Panc1 (cell line): ENCODE measurements at places on chromosomes 6 and 20. TPM values are rescaled to one million over a fixed set of nuclear protein-coding genes. Genes with fewer than 3 reads are reported as not detected.

DNA sequence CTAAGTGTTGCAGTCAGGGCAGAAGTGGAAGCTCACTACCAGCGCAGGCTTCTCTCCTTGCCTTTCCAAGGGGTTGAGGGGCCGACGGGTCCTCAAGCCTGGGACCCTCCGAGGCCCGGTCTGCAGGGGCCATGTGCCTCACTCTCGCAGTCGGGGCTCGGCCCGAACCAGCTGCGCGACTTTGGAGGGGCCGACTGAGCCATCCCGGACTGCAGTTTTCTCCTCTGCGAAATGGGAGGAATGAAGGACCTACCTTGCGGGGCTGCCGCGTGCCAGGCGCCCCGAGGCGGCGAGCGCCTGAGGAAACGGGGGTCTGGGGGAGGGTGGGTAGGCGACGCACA is 5.6 kb downstream of the LZTS3 start:
- DNase-seq, result no peak
- no peak overlapping the region for H3K27ac ChIP-seq
- no peaks in the 10 kb centered on the region for H3K27me3 ChIP-seq
- peaks cover 5% of the 10 kb centered on the region; the same call in 1 of the 2 replicates for H3K4me1 ChIP-seq
- H3K4me3 ChIP-seq, result no peak overlapping the region
- no peaks in the 10 kb centered on the region for H3K36me3 ChIP-seq

Gene ZBP1
- not detected for total RNA-seq

Gene TBXT
- total RNA-seq, result not detected

Gene VSX1
- total RNA-seq, result 0.21 TPM

Gene SIGLEC1
- 0.03 TPM for total RNA-seq
